ENCODE measurements at places on chromosomes 3 and 15.
A peak's percentile ranks its signal among the peaks of the same experiment; 100 is the strongest.

DNA sequence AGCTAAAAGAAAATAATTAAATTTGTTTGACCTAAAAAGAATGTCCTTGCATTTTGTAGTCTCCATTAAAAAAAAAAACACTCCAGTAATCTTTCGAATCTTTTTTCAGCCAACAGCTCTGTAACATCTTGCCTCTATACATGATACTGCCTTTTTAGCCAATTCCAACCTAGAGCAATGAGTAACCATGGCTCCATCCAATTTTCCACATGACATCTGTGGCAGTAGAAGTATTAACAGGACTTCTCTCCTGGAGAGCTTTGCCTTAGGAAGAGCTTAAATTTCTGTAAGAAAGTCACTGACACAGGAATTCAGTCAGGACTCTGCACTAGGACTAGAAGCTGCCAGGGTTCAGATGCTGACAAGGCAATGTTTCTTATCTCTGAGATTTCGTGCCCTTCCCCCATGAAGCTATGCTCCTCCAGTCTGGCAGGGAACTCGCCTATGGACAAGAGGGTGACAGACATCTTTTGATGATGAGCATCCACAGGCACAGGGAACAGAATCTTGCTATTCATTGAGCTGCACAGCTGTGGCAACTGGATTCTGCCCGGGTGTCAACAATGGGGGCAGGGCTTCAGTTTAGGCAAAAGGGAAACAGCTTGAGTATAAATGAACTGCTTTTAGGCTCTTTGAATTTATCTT, 81.8 kb downstream of the ALCAM start:
- no peak for DNase-seq

GRCh38 chr3:187261541-187261969, 30.0 kb downstream of the MASP1 start:
- DNase-seq: no peak

- DNase-seq: no peak
These were observed 3.0 kb upstream of the ANO10 start for GRCh38 chr3:43624619-43625305.

- peak; percentile 25 for DNase-seq
These were observed 157.3 kb downstream of the ADAMTS9 start for GRCh38 chr3:64530434-64531049.

GRCh38 chr3:194748225-194748624, 62.5 kb downstream of the FAM43A start:
- DNase-seq: no peak

GRCh38 chr15:80828796-80829195, 49.6 kb downstream of the CEMIP start:
- DNase-seq: no peak

- DNase-seq: peak; percentile 18
These were observed 19.5 kb upstream of the TGFBR2 start for GRCh38 chr3:30586806-30587486.

DNA sequence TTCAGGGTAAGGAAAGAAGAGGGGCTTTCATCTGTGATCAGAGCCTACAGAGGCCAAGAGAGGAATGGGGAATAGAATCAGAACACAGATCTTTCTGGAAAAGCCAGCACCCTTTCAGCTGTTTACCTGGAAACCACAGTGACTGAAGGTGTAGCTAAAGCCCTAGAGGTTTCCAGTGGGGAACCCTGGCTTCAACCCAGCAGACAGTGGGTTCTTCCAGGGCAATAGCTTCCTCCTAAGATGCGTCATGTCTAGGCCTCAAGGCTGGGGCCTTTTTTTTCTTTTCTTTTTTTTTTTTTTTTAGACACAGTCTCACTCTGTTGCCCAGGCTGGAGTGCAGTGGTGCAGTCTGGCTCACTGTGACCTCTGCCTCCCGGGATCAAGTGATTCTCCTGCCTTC, 3.1 kb upstream of the CPNE9 start:
- DNase-seq: no peak

- no peak for DNase-seq
These were observed 137.7 kb downstream of the ASB7 start for GRCh38 chr15:100740138-100740537.

- DNase-seq: no peak
These were observed 292.3 kb downstream of the TLE3 start for GRCh38 chr15:69805248-69805953.

- DNase-seq: no peak
These were observed 34.9 kb downstream of the RNU5B-1 start for GRCh38 chr15:65339416-65339815.

- no peak for DNase-seq
These were observed 101.1 kb upstream of the RASGRP1 start for GRCh38 chr15:38665586-38666305.

DNA sequence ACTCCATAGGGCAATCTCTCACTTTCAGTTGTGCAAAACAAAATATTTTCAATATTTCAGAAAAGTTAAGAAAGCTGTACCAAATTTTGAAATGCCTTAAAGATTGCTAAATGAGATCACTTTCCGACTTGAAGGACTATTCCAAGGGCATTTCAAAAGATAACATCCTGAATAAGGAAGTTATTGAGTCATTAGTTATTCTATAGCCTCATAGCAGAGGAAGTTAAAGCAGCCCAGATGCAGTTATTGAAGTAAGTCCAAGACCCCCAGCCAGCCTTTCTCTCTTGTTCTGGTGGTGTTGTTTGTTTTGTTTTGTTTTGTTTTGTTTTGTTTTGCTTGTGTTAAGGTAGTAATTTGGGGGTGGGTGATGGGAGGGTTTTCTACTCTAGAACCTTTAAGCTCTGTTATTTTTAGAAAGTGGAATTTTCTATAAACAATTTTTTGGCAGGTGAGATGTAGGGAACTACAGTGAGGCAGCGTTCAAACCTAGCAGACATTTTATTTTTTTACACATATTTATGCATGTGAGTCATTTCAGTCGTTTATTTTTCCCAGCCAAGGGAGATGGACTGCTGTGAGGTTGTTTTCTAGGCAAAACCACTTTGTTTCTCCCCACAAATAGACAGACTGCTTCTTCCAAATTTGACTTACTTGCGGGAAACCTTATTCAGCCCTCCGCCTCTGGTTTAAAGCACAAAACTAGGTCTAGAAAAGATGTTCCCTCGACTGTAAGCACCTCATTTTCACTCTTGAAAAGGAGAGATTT, 216.3 kb upstream of the ARPP21 start:
- DNase-seq: no peak

DNA sequence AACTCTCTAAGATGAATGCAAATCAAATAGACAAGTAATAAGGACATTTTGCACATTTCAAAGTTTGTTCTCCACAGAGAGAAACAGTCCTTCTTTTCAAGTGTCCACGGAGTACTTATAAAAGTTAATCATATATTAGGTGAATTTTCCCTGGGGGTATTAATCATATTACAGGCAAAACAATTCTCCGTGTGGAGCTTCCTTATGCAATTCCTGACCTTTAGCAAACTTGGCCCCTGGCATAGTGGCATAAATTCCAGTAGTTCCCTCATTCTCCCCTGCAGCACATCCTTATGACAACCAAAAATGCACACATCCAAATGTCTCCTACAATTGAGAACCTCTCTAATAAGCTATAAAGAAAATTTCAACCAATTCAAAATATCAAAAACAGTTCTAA, 34.4 kb downstream of the FSIP1 start:
- no peak for DNase-seq

DNA sequence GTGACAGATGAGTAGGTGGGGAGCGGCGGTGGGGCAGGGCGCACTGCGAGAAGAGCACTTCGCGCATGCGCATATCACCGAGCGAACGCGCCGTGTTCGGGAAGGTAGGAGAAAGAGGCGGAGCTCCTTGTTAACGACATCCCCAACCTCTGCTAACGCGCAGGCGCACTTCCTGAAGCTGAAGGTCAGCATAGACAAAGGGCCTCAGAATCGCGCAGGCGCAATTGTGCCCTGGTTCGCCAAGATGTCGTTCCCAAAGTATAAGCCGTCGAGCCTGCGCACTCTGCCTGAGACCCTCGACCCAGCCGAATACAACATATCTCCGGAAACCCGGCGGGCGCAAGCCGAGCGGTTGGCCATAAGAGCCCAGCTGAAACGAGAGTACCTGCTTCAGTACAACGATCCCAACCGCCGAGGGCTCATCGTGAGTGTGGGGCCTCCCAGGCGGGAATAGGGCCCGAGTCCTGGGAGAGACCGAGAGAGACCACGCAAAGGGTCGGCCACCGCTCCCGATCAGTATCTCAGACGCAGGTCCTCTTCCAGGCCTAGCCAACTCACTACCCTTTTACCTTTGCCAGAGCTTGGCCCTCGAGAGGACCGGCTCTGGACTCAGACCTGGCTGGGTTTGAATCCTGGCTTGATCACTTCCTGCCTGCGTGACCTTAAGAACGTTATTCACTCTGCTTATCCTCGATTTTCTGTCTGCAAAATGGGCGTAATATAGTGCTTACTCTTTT, at the start of gene NDUFB4:
Gene NDUFB4, plus strand, starts transcription at position 221 of the 737 bp plus-strand sequence. Its CDS starts 24 bp downstream, at position 245.
- DNase-seq: peak; percentile 98

GRCh38 chr3:195019335-195019734, 251.6 kb downstream of the XXYLT1 start:
- DNase-seq: no peak

DNA sequence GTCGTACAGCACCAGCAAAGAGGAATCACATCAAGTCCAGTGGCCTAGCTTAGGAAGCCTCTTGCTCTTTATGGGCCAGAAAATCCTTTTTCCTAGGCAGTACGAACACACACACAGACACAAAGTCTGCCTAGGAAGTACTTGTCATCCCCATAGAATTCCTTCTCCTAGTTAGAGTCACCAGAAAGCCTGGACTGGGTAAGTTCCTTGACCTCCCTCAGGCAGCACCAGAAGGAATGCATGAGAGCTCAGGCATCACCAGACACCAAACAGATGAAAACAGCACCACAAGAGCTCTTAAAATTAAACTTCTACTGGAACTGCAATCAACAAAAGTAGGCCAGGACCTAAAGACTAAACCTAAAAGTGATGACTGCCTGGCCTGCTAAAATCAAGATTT, 192.9 kb upstream of the CCDC54 start:
- DNase-seq: no peak

DNA sequence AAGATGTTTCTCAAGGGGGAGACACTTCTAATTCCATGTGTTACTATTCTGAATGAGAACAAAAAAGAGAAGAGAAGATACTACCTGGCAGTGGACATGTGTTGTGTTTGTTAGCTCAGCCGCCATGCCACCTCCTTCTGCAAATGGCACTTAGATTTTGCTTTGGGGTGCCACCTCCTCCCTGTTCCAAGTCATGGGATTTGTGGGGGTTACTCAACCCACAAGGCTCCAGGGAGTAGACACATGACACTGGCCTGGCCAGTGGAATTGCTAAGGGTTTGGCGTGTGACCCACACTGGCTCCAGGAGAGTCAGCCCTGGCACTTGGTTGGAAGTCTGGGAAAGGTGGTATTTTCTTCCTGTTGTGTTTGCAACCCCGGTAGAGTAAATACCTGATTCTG, 129.1 kb downstream of the ZNF621 start:
- DNase-seq: no peak

DNA sequence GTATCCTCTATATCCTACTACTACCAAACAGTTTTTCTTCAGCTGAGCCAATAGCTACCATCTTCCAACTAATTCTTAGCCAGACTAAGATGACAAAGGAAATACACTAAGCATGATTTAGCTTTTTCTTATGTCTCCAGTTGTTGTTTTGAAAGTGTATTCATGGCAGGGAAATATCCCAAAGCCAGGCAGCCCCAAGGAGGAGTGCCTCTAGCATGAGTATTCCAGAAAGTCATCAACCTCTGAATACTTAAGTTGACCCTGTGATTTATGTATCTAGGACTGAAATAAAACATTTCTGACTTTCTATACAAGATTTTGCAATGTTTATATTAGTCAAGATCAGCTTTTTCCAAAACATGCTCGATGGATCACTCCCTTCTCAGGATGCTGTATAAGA, 449.1 kb downstream of the IL5RA start:
- DNase-seq: no peak

DNA sequence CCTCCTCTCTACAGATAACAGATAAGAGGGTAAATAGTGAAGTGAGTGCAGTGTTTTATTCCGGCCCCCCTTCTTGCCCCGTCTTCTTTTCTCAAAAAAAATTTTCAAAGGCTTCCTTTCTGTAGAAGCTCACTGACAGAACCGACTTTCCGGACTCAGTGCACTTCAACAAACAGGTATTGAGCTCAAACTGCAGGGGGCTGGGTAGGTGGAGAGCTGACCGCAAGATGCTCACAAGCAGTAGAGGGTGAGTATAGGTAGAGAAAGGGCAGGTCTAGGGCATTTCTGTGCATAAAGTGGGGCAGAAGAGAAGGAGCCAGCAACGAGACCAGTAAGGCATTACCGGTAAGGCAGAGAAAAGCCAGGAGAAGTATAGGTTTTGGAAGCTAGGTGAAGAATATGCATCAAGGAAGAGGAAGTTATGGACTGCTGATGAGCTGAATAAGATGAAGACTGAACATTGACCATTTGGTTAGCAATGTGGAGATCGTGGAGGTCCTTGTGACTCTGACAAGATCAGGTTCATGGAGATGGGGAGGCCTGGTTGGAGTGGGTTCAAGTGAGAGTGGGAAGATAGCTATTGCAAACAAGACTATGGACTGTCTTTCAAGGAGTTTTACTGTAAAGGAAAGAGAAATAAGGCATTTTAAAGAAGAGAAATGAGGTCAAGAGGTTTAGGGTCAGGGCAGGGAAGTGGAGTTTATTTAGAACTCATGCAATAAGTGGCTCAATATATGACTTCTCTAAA, 97.4 kb downstream of the ST6GAL1 start:
- no peak for DNase-seq

DNA sequence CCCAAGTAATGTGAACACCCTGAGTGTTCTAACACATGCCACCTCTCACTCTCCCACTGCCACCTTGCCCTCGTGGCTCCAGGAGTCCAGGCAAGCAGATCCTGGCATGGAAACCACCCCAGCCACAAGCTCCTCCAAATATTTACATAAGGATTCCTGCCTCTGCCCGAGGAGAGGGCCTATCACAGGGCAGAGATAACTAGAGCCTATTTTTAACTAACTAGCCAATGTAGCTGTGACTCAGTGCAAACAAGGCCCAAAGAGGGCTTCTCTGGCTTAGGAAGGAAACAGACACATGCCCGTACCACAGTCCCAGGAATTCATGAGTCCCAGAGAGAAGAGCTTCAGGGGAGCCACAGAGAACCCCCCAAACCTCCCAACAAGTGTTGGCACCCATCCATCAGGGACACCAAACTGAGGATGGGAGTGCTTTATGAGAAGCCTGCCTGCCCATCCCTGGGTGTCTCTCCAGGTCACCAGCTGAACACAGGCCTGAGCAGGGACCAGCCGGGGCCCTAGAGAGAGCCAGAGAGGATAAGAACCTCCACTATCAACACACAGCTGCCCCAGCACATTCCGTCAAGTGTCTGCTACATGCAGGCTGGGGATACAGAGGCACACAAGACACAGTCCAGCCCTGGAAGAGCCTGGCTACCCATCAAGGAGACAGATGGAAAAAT, 9.2 kb downstream of the FYCO1 start:
- DNase-seq: no peak

DNA sequence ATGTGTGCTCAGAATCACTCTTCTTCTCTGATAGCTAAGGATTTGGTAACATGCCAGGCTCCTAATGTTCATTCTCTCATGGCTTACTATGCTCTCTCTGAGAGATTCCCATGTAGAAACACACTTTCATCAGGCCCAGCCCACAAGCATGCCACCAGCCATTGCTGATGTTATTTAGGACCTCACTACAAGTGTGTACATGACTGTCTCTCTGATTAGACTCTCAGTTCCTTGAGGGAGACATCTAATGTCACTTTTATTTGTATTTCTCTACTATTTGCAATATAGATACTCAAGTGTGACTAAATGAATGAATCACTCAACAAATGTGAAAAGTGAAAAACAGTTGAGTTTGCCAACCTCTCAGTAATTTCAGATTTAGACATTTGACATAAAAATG, 84.3 kb upstream of the ARL6 start:
- no peak for DNase-seq
